ENCODE measurements at places on chromosomes 7 and 10.
A peak's percentile ranks its signal among the peaks of the same experiment; 100 is the strongest.

DNA sequence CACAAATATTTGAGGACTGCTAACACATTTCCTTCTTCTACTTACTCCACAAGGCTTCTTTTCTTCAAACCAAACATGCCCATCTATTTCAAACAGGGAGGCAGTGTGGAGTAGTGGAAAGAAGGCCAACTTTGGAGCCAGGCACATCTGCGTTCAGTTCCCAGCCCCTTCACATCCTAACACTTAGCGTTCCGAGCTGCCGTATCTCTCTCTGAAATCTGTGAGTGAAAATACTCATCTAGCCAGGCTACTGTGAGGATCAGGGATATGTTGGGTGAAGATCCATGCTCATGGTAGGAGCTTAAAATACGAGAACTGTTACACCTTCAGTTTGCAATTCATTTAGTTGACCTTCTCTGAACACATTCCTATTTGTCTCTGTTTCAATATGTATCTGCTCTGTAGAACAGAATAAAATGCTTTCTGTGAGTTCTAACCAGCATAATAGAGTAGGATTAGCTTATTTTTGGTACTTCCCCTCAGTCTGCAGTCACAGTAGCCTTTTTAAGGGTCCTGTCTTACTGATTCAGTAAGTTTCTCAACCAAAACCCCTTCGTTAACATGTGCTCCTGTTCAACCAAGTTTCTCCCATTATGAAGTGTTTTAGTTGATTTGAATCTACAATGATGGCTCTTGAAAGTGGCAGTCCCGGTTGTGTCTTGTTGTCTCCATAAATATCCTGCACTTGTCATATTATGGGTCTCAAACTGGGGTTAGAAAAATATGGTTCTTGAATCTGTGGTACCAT, 3.3 kb upstream of the MEST start:
- no peak for DNase-seq

DNA sequence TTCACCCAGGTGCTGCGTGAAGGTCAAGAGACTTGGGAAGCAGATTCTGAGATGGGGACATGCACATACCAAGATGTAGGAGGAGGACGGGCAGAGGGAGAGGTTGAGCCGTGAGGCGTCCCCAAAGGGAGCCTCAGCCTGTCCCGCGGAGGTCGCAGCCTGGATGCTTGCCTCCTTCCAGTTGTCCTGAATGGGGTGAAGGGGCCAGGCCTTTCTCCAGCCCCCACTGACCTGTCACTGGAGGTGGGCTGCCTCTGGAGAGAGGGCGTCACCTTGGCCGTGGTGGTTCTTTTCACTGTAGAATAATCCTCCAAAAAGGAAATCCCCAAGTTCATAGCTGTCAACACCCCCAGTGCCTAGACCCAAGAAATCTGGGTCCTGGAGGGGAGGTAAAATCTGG, 283.0 kb upstream of the VSTM2A start:
- no peak for DNase-seq

DNA sequence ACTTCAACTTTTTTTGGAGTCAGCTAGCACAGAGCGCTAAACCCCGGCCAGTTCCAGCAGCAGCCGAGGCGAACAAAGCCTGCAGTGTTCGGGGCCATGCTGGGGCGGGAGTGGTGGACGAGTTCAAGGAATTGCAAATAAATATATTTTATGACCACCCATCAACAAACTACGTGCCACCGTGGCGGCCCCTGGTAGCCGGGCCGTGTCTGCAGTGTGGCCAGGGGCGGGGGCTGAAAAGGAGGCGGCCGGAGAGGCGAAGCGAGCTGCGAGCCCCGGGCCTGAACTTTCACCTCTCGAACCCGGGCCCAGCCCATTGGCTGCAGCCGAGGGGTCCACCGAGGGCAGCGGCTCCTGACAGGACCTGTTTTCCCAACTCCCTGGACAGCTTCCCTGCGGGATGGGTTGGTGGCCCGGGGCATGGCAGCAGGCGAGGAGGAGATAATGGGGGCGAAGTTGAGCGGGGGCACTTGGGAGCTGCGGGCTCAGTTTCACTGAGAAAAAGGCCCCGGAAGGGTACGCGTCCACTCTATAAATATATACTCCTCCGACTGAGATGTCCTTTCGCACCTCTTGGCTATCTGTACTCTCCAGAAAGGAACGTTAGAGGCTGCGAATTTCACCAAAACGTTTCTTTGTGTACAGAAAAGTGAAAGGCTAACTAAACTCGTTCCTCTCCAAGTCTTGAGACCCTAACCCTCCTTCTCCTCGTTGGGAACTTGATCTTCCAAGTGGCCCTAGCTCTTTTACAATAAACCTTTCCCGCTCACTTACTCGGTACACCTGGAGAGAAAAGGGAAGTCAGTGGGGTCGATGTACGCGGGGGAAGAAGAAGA, 164.6 kb upstream of the PPP1R3A start:
- peak; percentile 30 for DNase-seq

DNA sequence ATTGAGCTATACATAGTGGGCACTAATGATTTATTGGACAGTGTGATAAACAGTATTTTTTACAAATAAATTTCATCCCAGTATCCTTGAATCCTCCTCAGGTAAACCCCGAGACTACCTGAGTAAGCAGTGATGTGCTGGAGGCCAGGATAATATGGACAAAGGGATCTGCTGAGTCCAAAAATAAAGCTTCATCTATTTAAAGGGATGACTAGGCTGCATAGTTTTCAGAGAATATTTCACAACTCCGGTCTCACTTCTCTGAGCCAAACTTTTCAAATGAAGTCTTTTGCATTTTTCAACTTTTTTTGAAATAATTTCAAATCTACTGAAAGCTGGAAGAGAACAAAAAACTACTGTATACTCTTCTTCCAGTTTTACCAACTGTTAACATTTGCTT, 2.5 kb downstream of the ACTR3B start:
- no peak for DNase-seq

DNA sequence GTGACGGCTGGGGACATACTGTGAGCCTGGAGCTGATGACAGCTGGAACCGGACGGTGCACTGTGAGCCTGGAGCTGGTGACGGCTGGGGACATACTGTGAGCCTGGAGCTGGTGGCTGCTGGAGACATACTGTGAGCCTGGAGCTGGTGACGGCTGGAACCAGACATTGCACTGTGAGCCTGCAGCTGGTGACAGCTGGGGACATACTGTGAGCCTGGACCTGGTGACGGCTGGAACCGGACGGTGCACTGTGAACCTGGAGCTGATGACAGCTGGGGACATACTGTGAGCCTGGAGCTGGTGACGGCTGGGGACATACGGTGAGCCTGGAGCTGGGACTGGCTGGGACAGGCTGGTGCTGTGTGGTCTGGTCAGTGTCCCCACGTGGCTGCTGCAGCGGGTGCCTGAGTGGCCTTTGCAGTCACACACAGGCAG, 47.9 kb downstream of the PTPRN2 start:
- DNase-seq: no peak

DNA sequence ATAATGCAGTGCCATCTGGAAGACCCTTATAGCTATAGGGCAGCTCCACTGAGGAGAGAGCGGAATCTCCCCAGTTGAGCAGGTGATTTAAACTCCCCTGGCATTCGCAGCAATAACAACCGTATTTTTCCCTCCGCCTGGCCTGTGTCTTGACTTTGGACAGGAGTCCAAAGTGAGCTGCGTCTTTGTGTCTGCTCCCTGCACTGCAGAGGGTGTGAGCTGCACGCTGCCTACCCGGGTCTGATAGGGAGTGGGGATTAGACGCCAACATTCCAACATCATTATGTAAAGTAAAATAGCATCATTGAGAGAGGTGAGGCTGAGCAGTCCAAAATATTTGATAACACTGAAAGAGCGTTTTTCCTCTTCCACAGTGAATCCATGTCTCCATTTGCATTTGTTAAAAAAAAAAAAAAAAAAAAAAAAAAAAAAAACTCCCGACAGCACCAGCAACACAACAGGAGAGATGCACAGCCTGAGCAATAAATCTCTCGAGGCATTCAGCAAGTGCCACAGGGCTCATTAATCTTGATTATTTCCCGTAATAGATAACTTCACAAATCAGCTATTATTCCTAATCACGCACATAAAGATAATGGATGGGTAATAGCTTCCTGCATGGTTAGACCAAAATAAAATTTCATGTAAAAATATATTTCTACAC, 68.6 kb downstream of the CELF2 start:
- no peak for DNase-seq

- DNase-seq: no peak
Observed at GRCh38 chr7:92632791-92633190, 42.6 kb upstream of the FAM133B start.

- DNase-seq: no peak
Observed at GRCh38 chr7:22969010-22969431, 44.9 kb downstream of the HYCC1 start.

- DNase-seq: no peak
Observed at GRCh38 chr10:969473-970150, 18.6 kb upstream of the GTPBP4 start.

GRCh38 chr10:127151981-127152699, 44.3 kb downstream of the INSYN2A start:
- no peak for DNase-seq

DNA sequence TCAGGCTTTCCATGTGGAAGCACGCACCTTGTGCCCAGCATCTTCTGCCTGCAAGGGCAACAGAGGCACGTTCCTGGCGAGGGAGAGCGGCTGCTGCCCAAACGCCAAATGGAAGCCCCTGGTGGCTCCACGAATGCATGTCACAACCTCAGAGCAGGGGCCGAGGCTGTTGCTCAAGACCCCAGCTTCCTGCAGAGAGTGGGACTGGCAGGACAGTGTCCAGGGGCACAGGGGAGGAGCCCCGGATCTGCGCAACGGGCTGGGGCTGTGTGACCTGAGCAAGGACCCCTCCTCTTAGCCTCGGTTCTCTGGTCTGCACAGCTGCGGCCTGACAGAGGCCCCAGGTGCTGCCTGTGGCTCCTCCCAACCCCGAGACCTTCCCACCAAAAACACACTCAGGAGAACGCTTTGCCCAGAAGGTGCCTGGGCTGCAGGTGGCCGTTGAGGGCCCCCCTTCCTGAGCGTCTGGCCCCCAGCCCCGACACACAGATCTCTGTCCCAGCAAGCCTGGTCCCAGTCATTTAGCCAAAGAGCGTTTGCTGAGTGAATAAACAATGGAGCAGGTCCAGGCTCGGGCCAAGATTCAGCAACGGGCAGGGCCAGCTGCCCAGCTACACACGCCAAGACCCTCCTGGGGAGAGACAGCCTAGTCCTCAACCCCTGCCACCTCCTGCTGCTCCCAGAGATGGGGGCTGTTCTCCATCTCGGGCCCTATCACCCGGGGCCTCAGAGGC, 1.2 kb downstream of the MICALL2 start:
- DNase-seq: no peak

- DNase-seq: no peak
Observed at GRCh38 chr10:30558411-30558810, 71.1 kb downstream of the LYZL2 start.

GRCh38 chr10:104230490-104230889, 1.7 kb downstream of the CFAP43 start:
- DNase-seq: no peak

DNA sequence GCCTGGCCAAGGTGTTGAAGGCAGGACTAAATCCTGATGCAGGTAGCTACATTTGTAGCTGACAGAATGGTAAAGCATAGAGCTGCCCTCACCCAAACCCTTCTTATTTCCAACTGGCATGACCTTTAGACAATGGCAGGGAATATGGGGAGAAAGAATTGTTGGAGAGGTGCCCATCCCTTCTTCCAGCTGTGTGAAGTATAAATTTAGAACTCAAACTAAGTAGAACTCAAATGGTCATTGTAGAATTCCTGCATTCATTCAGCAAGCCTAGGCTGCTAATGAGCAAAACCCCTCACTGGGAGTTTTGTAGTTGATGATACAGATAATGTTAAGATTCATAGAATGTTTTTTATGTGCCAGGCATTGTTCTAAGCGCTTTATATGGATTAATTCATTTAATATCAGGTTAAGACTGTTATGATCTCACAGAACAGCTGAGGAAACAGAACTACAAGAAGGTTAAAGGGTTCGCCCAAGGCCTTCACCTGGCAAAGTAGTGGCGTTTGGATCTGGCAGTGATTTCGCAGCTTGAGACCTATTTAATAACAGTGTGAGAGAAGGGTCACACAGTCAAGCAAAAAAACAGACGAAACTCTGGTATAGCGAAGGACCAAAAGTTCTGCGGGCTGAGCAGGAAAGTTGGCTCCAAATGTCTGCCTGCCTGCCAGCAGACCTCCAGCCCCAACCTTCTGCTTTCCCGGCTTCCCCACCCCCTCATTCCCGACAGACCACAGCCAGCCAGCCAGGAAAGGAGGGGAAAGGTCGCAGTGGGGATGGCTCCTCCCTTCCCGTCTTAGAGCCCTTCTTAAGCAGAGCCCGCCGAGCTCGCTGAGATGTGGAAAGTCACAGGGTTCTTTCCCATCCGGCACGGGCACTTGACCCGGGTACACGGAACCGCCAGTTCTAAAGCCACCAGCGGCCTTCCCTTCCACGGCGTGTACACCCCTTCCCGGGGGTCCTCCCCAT, 1.6 kb upstream of the HILPDA start:
- no peak for DNase-seq

- no peak for DNase-seq
Observed at GRCh38 chr10:128633864-128634540, 507.8 kb upstream of the MKI67 start.

- no peak for DNase-seq
Observed at GRCh38 chr10:76858721-76859120, 778.9 kb downstream of the KCNMA1 start.

GRCh38 chr7:23680414-23681405, 711 bp downstream of the FAM221A start:
- DNase-seq: peak; percentile 55

GRCh38 chr7:6575281-6576023, 1.8 kb upstream of the ZDHHC4 start:
- no peak for DNase-seq

DNA sequence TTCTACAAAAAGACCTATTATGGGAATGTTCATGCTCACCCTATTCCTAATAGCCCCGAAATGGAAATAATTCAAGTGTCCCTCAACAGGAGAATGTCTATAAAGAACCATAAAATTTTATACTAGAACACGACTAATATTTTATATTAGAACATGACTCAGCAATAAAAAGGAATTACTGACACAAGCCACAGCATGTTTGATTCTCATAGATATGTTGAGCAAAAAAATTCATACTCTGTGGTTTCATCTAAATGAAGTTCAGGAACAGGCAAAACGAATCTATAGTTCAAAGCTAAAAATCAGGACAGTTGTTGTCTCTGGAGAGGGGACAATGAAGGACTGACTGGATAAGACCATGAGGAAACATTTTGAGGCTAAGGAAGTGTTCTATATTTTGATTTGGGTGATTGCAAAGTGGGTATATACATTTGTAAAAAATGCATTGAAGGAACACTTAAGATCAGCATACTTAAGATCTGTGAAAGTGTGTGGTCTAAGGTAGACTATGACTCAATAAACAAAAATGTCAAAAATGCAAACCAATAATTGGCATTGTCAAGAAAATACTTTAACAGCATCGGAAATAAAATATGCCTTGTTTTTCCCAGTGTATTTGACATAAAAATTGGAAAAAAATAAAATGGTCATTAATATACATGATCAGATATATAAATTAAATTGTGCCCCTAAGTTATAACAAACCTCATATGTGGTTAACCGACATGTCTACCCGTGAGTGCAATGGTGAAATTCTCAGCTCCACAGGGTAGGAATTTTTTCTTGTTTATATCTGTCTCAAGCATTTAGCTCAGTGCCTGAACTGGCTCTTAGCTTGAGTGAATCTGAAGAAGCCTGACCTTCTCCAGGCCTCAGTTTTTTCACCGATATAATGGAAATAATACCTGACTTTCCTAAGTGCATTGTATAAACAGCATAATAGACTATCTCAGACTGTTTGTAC, 124.9 kb upstream of the CTTNBP2 start:
- DNase-seq: no peak

Data from activated T-cell treated with anti-CD3 and anti-CD28 coated beads, Interleukin-2, amount 50 U/mL, for 48 hours (primary cell).